ENCODE measurements at places on chromosomes 7 and 10.

- DNase-seq: no peak
Observed at GRCh38 chr7:157540020-157540419, 203.2 kb downstream of the DNAJB6 start.

DNA sequence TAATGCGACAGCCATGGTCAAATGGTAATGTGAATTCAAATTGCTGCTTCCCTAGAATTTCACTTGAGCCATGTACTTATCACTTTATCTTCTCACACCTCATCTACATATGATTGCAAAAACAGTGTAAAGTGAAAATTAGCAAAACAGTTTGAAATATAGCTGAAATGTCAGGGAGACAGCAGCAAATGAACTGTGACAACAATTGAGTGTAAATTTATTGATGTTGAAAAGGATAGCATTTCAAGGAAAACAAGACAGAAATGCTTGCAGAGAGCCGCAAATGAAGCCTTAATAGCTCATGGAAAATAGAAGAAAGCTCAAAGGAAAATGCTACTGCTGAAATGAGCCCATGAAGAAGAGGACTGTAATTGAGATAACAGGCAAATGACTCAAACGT lies 516.2 kb upstream of the POT1 start:
- no peak for DNase-seq

DNA sequence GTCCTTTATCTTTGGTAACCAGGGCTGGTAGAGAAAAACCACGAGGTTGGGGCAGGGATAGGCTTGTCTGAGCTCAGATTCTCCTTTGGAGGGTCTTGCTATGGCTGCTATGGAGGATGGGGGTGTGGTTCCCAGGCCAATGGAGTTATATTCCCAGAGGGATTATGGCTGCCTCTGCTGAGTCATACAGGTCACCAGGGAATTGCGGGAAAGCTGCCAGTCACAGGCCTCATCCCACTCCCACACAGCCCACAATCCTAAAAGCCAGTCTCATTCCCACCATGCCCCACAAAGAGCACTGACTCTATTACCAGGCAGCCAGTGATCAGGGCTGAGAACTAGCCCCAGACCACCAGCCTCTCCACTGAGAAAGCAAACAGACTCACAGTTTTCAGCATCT lies 316.6 kb upstream of the TMEM229A start:
- no peak for DNase-seq

GRCh38 chr10:80477813-80478212 lies 23.7 kb downstream of the TSPAN14 start:
- no peak for DNase-seq

DNA sequence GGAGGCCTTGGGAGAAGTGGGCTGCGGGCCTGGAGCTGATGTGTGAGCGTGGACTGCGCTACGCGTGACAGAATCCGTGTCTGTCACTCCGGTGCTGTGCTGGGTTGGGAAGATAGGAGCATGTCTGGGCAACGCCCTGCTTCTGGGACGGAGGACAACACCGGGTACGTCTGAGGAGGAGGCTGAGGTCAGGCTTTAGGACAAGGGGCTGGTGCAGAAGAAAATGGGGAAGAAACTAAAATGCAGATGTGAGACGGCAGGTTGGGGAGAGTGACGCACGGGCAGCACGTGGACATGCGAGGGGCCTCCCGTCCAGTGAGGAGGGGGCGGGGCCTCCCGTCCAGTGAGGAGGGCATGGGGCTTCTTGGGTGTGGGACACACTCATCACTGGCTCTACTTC lies 207.4 kb downstream of the DNAJB6 start:
- DNase-seq: no peak

DNA sequence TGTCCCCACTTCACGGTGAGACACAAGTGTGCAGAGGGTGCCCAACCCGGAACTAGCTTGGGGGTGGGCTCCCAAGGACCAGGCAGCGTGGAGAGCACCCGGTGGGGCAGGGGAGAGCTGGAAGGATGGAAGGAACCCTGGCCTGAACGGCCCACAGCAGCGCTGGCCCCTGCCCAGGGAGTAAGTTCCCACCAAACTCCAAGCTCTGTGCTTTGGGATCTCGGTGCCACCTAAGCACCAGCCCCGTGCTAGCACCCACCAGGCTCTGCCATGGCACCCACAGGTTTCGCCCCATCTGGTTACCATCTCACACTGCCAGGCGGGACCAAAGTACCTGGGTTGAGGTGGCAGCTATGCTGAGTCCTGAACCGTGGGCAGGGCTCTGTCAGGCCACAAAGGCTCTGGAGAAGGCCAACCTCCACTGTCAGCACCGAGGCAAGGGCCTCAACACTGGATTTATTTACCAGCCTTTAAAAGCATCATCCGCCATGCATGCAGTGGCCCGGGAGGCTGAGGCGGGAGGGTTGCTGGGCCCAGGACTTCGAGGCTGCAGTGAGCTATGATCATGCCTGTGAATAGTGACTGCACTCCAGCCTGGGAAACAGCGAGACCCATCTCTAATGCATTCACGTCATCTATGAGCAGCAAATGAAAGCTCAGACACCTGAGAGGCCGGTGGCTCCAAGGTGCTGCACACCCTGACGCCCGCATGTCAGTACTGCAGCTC lies 16.0 kb downstream of the GPER1 start:
- no peak for DNase-seq

GRCh38 chr10:26235761-26236160 lies 19.2 kb downstream of the GAD2 start:
- DNase-seq: no peak

DNA sequence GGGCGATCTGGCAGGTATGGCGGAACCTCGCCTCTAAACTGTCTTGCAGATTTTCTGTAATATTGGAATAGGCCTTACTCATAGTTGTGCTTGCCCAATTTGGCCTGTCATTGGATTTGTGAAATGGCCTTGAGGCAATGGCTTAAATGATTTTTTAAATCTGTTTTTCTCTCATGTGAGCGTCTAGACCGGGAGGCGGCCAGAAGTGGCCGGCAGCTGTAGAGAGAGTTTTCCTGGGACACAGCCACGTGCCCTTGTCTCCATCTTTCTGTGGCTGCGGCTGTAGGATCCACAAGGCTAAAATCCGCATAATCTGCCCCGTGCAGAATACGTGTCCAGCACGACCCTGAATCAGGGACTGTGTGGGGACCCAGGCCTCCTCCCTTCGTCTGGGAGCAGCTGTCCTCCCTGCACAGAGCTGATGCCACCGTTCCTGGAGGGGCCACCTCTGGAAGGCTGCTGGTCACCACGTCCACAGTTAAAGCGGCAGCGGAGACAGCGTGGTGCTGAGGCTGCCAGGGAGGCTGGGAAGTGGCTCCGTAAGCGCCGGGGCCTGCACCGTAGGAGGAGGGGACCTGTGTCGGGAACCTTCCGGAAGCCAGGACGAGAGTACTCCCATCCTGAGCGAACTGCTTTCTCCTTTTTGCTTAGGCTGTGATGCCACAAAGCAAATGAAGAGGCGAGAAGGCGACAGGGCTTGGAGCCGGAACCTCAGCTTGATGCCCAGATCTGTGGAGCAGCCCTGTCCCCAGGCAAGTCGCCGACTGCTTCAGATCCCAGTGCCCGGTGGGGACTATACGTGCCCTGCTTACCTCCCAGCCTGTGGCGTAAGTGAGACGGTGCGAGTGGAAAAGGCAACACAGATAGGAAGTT lies 99.8 kb downstream of the DYNC2I1 start:
- no peak for DNase-seq

- no peak for DNase-seq
Observed at GRCh38 chr10:127694580-127695193, 42.3 kb upstream of the FOXI2 start.

- DNase-seq: no peak
Observed at GRCh38 chr10:16566202-16566805, 44.6 kb upstream of the C1QL3 start.

GRCh38 chr7:88455696-88456095 lies 149.0 kb upstream of the STEAP4 start:
- no peak for DNase-seq

DNA sequence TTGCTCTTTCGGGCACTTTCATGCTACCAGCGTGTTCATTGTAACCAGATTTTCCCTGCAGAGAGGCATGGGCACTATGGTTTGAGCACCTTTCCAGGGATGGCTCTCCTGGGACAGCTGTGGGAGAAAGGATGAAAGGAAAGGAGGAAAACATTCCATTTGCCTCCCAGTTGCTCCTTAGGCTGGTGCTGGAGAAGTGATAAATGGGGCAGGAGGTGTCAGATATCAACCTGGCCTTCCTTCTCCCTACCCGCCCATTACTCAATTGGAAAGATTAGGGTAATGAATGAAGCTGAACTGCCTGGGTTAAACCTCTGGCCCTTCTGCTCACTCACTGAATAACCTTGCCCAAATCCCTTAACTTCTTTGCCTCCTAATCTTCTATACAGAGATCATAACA lies 228.4 kb downstream of the PLXNA4 start:
- DNase-seq: no peak

GRCh38 chr7:127854383-127854782 lies 176.9 kb downstream of the LRRC4 start:
- DNase-seq: no peak

- DNase-seq: no peak
Observed at GRCh38 chr10:112487964-112488363, 40.9 kb downstream of the VTI1A start.

- no peak for DNase-seq
Observed at GRCh38 chr10:31678575-31679516, 249.8 kb downstream of the ARHGAP12 start.
